ENCODE measurements at places on chromosomes 1 and 21.

DNA sequence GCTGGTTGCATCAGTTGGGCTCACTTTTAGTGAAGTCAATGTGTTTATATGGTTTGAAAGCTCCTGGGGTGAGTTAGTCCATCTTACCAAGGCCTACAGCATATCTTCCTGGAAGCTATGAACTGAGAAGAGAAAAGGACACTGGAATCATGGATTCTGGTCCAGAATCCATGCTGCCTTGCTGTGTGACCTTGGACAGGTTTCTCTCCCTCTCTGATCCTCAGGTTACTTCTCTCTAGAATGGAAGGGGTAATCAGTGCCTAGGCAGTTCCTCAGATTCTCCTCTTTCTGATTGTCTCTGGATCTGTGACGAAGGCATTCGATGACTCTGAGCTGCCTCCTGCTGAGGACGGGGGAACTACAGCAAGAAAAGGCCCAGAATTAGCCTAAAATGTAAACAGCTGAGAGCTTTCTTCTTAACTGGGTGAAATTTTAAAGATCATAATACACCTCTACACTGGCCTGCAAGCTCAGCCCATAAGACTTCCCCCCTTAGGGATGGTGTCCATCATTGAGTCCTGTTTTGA is 425.0 kb upstream of the VAMP3 start:
- DNase-seq = no peak

DNA sequence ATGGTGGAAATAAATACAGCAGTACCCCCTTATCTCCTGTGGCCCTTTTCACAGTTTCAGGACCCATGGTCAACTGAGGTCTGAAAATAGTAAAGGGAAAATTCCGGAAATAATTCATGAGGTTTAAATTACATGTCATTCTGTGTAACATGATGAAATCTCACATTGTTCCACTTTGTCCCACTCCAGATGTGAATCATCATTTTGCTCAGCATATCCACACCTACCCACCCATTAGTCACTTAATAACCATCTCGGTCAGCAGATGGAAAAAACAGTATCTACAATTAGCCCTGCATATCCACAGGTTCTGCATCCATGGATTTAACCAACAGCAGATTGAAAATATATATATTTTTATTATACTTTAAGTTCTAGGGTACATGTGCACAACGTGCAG is 86.9 kb upstream of the GORAB start:
- DNase-seq = no peak

DNA sequence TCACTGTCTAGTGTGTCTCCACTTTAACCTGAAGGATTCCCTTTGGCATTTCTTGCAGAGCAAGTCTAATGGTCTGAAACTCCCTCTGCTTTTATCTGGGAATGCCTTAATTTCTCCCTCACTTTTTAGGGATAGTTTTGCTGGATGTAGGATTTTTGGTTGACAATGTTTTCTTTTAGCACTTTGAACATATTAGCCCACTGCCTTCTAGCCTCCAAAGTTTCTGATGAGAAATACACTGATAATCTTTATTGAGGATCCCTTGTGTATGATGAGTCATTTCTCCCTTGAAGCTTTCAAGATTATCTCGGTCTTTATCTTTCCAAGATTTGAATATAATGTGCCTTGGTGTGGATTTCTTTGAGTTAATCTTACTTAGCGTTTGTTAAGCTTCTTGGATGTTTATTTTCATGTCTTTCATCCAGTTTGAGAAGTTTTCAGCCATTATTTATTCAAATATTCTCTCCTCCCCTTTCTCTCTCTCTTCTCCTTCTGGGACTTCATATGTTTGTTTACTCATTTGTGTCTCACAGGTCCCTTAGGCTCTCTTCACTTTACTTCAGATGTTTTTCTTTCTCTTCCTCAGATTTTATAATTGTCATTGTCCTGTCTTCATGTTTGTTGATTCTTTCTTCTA is 53.1 kb downstream of the STYXL2 start:
- DNase-seq = no peak

GRCh38 chr1:50471967-50472366 is 48.7 kb upstream of the DMRTA2 start:
- no peak for DNase-seq

DNA sequence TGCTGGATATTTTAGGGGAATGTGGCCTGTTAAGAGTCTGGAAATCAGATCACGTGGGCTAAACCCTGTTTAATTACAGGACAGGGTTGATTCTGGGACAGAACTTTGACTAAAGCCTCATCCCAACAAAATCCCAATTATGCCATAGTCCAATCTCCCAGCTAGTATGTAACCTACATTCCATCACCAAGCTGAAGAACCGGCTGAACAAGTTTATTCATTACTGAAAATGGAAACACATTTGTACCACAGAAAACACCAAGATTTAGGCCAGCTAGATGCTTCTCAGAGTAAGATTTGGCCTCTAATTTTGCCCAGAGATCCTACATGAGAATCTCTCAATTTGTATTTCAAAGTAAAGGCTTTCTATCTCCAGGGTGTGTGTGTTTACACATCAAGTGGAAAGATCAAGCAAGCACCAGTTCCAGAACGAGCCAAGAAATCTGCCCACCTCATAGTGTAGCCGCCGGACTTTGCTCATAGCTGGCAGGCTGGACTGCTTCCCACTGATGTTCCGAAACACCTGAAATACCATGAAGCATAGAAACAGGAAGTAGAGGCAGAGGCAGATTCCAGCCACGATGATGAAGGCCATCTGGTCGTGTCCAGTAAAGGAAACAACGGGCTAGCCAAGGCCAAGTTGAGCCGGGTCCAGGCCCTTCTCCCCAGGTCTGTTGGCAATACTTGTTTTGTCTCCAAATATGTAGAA is 86.8 kb downstream of the WLS start:
- no peak for DNase-seq

GRCh38 chr21:32951041-32951440 is 74.7 kb upstream of the OLIG2 start:
- DNase-seq = no peak

DNA sequence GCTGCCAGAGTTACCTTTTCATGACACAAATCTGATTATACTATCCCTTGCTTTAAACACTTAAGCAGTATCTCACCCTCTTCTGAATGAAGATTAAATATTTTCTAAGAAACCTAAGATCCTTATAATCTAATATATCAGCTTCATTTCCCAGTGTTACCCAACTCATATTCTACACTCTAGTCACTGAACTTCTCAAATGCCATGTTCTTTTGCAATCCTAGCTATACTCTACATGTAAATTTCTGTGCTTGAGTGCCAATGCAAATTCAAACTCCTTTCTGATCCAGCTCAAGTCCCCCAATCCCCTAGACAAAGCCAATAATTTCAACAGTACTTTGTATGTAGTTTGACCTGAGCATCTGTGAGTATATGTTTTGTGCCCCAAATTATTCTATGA is 293.9 kb downstream of the SDCCAG8 start:
- no peak for DNase-seq

DNA sequence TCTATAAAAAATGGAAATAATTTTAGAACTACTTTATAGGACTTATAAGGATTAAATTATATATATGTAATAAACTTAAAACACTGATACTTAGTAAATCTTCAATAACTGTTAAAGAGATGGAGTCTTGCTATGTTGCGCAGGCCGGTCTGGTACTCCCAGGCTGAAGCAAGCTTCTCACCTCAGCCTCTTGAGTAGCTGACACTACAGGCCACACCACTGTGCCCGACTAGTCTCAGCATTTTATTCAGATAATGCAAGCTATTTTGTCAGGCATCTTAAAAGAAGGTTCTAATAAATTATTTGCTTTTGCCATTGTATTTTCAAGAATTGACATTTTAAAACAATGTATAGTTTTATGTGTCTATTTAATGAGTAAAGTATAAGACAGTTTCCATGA is 20.8 kb downstream of the CNST start:
- DNase-seq = no peak

- no peak for DNase-seq
Observed at GRCh38 chr1:13951793-13952751, 252.1 kb downstream of the PRDM2 start.

GRCh38 chr1:221783437-221783836 is 41.5 kb upstream of the DUSP10 start:
- DNase-seq = no peak

- no peak for DNase-seq
Observed at GRCh38 chr1:227072991-227073390, 132.9 kb downstream of the COQ8A start.

- DNase-seq = no peak
Observed at GRCh38 chr1:27000817-27001460, 7.4 kb downstream of the TRNP1 start.

DNA sequence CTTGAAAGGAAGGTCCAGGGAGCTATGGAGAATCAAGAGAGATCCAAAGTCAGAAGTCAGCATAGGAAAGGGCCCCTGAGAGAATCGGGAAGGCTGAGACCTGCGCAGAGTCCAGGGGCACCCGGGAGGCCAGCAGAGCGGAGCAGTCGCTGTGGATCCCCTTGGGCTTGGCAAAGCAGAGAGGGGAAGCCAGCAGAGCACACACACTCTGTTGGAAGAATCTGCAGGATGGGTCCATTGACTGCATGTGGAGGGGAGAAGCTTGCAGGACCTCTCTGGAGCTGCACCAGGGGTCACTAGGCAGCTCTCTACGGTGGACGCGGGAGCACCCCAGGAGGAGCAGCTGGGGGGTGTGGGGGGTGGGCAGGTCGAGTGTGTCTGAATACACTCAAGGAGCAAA is 6.4 kb downstream of the RIPK4 start:
- DNase-seq = no peak

DNA sequence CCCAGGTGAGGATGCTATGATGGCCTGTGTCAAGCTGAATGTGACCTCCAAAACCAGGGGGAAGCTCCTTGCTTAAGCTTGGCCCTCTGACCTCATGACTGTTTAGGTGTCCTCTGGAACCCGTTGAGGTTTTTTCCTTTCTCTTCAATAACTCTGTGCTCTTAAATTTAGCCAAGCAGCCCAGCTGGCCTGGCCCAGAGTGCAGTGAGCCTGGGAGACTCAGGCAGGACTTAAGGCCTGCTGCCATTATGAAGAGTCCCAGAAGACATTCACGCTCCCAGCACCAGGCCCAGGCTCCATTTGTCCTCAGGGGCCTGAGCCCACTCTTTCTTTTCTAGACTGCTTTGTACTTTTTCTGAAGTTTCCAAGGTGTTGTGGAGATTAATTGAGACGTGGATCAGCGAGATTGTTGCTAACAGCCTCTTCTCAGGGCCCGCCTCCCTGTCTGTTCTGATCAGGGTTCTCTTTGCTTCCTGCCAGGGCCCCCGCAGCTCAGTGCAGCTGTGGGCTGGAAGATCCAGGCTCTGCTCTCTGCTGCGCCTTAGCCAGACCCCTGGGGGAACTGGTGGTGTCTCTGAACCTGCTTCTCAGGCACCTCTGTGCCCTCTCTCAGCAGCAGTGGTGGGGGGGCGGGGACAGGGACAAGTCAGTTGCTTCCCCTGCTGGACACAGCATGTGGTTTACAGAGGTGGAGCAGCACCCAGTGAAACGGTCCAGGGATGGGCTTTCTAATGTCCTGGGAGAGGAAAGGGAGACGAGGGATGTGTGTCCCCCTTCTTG is 124.2 kb downstream of the GRIK3 start:
- DNase-seq = no peak

- DNase-seq = no peak
Observed at GRCh38 chr1:174818951-174819350, 180.8 kb upstream of the CACYBP start.

DNA sequence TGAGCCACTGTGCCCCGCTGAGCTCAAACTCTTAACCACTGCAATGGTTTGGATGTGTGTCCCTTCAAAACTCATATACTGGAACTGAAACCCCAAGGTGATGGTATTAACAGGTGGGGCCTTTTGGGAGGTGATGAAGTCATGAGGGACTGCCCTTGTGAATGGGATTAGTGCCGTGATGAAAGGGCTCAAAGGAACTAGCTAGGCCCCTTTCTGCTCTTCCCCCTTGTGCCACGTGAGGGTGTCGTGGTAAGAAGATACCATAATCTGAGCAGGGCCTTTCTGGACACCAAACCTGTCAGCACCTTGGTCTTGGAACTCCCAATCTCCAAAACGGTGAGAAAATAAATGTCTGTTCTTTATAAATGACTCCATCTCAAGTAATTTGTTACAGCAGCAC is 45.5 kb upstream of the SPOCD1 start:
- DNase-seq = no peak

GRCh38 chr1:172054172-172054571 is 212.9 kb downstream of the DNM3 start:
- no peak for DNase-seq

GRCh38 chr1:228964178-228965089 is 229.2 kb downstream of the RHOU start:
- DNase-seq = no peak

- no peak for DNase-seq
Observed at GRCh38 chr1:164577291-164577690, 18.3 kb downstream of the PBX1 start.

- DNase-seq = no peak
Observed at GRCh38 chr1:227900571-227901051, 47.1 kb downstream of the WNT9A start.

- DNase-seq = no peak
Observed at GRCh38 chr1:35532497-35533223, 24.5 kb downstream of the KIAA0319L start.

GRCh38 chr21:35226328-35226727 is 177.2 kb upstream of the RUNX1 start:
- DNase-seq = no peak

DNA sequence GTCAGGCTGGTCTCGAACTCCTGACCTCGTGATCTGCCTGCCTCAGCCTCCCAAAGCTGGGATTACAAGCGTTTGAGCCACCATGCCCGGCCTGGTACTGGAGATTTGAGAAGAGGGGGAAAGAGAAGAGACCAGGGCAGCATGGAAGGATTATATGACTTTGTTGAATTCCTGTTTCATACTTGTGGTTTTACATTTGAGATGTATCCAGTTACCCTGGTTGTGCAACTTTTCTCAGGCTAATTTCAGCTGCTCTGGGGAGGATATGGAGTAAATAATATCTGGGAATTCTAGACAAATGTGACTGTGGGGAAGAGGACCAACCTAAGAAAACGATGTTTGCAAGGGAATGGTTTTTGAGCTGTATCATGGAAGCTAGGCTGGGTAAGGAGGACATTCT is 89.5 kb upstream of the GREM2 start:
- DNase-seq = no peak

- DNase-seq = no peak
Observed at GRCh38 chr1:81554108-81554507, 246.6 kb upstream of the ADGRL2 start.

GRCh38 chr1:51305371-51305823 is 25.0 kb downstream of the TTC39A start:
- DNase-seq = no peak

DNA sequence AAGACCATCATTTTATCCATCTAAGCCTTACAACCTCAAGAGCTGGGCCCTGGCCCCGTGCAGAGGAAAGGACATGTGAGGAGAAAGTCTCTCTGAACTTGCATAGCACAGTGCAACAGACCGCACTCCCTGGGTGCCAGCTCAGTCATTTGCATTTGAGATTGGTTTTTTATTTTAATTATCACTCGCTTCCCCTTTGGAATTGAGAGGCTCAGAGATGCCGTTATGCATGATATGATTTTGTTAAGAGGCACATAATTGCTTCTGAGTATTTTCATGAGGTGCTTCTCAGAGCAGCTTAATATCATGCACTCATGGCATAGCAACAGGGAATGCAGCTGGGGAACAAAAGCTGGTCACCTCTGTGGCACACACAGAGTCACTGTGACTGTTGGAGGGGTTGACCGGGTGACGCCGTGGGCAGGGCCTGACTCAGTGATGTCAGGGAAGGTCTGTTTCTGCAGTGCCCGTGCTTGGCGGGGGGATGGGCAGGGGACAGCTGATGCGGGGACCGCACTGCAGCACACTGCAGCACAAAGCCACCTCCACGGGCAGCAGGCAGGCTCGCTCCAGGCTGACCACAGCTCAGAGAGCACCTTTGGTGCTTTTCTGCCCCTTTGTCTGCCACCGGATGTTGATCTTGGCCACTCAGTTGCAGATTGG is 43.2 kb upstream of the VAMP3 start:
- DNase-seq = no peak
